ENCODE measurements at places on chromosomes 6 and 20.

- no peak for DNase-seq
Measured at GRCh38 chr6:54907355-54907754, 60.8 kb downstream of the FAM83B start.

- no peak for DNase-seq
Measured at GRCh38 chr20:36856195-36856594, 19.7 kb upstream of the TLDC2 start.

GRCh38 chr6:75337835-75338580 is 53.4 kb upstream of the TMEM30A start:
- DNase-seq = no peak

- DNase-seq = no peak
Measured at GRCh38 chr6:39313526-39314272, 520 bp downstream of the KCNK17 start.

- DNase-seq = no peak
Measured at GRCh38 chr6:96923871-96924493, 546 bp upstream of the KLHL32 start.

DNA sequence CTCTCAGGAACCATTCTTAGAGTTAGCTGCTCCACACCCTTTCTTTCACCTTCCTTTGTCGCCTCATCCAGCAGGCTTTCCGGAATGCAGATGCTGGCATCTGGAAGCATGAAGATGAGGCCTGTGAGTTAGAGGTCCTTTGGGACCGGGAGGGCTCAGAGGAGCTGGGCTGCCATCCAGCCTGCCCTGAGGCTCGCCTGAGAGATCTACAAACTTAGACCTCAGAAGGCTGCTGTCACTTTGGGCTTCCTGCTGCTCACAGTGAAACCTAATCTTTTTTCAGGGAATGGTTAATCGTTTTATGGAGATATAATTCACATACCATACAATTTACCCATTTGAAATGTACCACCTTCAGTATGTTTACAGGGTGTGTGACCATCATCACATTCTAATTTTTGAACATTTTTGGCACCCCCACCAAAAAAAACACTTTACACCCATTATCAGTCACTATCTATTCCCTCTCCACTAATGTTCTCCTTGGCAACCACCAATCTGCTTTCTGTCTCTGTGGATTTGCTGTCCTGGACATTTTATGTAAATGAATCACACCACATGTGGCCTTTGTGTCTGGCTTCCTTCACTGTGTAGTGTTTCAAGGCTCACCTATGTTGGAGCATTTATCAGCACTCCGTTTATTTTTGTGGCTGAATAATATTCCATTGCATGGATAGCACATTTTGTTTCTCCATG is 20.0 kb upstream of the MPC1 start:
- DNase-seq = no peak

DNA sequence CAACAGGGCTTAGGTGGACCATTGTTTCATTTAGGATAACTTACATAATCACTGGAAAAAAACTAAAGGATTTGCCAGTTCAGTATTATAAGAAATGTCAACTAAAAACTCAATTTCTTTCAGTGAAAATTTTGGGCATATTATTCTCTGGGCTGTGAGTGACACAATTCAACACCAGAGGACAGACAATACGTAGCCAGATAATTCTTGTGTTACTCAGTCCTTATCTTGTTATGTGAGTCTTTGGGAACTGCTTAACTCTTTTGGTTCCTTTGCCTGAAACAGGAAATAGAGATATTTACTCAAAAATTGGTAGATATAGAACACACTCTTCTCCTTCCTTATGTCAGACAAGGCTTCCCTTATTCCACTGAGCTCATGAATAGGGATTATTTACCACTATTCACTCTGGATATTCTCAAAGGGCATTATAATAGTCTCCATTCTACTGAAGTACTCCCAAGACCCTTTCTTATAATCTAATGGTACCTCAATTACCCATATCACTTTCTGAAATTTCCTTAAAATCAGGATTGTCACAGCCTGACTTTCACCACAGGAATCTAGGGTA is 4.9 kb upstream of the BEND6 start:
- DNase-seq = no peak

- DNase-seq = no peak
Measured at GRCh38 chr20:5551621-5552020, 198.6 kb upstream of the SHLD1 start.

GRCh38 chr6:168225471-168225911 is 94.1 kb downstream of the DACT2 start:
- DNase-seq = no peak

DNA sequence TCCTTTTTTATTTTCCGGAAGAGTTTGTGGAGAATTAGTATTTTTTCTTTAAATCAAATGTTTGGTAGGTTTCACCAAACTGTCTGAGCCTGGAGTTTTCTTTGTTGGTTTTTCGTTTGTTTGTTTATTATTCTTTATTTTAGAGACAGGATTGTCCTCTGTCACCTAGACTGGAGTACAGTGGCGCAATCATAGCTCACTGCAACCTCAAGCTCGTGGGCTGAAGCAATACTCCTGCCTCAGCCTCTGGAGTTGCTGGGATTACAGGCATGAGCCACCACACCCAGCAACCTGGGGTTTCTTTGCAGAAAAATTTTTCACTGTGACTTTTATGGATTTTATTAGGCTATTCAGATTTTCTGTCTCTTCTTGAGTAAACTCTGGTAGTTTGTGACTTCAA is 120.2 kb upstream of the LOC128125822 start:
- DNase-seq = no peak

GRCh38 chr6:52900536-52900935 is 9.0 kb downstream of the GSTA3 start:
- no peak for DNase-seq

- peak; percentile 34 for DNase-seq
Measured at GRCh38 chr6:56808871-56809359, 146.0 kb upstream of the BEND6 start.

GRCh38 chr20:57309544-57310115 is 20.0 kb upstream of the SPO11 start:
- DNase-seq = no peak

GRCh38 chr6:129486327-129486726 is 223.7 kb downstream of the ARHGAP18 start:
- peak; percentile 44 for DNase-seq

DNA sequence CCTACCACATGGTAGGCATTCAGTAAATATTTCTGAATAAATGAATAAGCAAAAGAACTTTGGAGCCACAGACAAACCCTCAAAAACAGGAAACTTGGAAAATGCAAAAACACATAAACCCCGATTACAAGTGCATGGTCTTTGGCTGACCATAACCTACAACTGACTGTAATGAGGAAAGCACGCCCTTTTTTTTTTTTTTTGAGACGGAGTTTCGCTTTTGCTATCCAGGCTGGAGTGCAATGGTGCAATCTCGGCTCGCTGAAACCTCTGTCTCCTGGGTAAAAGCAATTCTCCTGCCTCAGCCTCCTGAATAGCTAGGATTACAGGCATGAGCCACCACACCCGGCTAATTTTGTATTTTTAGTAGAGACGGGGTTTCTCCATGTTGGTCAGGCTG is 11.9 kb upstream of the LATS1 start:
- no peak for DNase-seq

DNA sequence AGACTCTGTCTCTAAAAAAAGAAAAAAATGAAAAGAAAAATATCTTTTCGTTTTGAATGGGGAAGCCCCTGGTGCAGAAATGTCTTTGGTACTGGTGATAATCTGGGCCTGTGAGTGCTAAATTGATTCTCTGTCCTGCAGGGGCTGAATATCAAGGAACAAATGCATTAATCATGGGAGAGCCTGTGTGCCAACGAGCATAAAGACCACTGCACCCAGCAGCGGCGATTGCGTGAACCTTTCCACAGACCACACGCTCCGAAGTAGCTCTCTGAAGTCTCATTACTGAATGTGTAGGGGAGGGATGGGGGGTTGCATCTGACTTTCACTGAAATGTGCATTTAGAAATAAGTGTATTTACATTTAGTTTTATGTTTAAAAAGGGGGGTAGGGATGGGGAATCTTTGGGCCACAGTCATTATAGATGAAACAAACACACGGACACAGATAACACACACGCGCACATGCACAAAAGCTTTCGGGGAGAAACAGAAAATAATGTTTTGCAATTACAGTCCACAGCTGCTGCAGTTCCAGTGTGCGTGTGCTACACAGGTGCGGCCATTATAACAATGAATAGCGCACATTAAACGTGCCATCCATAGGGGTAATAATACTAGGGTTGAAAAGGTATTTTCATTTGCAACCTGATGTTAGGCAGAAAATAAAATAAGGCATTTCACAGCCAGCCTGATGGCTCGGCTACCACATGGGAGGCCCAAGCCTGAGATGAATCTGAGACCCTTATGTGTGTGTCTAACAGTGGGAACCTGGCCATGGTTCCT is 154.0 kb downstream of the MBOAT1 start:
- DNase-seq = no peak

GRCh38 chr6:7916959-7917358 is 6.4 kb upstream of the TXNDC5 start:
- DNase-seq = no peak

DNA sequence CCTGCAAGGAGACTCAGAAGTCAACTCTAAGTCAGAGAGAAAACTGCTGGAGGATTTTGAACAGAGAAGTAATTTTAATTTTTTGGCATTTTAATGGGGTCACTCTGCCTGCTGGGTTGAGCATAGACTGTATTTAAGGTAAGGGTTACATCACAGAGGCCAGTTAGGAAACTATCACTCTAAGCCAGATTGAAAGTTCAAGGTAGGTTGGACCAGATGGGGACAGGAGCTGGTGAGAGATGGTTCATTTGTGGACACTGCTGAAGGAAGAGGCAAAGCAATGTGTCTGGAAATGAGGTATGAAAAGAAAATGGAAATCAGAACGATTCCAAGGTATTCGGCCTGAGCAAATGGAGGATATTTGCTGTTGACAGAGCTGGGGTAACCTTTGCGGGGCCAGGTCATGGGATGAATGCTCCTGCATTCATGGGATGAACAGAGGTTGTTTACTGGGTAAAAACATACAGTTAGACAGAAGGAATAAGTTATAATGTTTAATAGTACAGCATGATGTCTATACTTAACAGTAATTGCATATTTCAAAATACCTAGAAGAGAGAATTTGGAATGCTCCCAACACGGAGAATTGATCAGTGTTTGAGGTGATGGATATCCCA is 26.9 kb downstream of the FRK start:
- no peak for DNase-seq

DNA sequence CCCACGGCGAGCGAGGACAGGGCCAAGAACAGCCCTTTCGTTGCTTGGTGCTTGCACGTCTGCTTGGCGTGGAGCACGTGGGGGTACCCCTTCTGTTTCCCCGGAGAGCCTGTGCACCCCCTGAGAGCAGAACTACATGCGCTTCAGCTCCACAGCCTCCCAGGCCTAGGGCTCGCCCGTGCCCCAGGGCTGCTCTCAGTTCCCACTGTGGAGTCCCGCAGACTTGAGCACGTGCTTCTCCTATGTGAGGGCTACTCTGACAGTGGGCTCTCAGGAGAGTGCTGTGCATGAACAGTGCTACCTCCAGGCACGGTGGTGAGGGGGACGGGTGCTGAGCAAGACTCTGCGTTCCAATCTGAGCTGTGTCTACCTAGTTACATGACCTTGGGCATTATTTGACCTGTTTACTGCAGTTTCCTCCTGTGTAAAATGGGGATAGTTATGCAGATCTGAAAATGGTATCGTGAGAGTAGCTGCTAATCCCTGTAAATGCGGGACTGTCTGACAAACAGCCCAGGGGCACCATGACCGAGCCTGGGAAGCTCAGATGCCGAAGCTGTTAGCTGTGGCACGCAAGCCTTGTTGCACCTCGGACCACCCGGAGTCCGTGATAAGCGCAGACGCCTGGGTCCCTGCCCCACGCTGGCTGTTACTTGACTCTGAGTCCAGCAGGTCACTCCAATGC is 82.4 kb downstream of the IRF4 start:
- no peak for DNase-seq

GRCh38 chr6:4008324-4009047 is 70.5 kb downstream of the FAM217A start:
- DNase-seq = peak; percentile 20

DNA sequence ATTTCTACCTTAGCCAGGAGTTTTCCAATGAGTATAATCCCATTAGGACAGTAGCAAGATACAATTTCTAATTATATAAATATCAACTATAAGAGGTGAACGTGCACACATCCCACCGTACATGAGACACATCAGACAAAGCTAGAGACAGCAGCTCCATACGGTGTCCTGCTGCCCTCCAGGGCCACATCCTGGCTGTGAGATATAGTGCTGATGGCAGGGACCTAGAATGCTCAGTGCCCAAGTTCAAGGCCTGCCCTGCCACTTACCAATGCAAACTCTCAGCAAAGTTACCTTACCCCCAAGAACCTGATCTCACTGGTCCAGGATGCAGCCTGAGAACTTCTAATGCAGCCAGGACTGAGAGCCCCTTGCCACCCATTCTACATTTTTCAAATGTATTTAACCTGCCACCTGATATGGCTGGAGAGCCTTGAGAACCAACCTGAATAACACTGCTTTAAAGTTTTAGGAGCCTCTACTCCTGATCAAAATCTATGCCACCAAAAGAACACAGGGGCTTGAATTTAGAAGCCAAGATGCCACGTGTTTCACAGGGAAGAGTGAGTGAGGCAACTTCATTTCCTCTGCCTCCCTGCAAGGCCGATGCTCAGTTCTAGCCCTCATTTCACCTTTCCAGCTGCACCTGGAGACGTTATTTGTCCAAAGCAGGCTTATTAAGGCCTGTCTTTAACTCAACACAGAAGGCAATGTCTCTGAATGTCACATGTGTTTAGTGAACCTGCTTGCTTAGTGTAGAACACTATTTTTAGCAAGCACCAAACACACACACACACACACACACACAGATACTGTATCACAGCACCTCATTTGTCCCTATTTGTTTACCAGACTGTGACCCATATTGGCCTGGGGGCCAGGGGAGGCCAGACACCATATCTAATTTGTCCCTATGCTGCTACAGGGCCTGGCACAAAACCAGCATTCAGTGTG is 6.1 kb downstream of the NFATC2 start:
- no peak for DNase-seq

GRCh38 chr20:19826179-19826914 is 68.3 kb downstream of the RIN2 start:
- no peak for DNase-seq

DNA sequence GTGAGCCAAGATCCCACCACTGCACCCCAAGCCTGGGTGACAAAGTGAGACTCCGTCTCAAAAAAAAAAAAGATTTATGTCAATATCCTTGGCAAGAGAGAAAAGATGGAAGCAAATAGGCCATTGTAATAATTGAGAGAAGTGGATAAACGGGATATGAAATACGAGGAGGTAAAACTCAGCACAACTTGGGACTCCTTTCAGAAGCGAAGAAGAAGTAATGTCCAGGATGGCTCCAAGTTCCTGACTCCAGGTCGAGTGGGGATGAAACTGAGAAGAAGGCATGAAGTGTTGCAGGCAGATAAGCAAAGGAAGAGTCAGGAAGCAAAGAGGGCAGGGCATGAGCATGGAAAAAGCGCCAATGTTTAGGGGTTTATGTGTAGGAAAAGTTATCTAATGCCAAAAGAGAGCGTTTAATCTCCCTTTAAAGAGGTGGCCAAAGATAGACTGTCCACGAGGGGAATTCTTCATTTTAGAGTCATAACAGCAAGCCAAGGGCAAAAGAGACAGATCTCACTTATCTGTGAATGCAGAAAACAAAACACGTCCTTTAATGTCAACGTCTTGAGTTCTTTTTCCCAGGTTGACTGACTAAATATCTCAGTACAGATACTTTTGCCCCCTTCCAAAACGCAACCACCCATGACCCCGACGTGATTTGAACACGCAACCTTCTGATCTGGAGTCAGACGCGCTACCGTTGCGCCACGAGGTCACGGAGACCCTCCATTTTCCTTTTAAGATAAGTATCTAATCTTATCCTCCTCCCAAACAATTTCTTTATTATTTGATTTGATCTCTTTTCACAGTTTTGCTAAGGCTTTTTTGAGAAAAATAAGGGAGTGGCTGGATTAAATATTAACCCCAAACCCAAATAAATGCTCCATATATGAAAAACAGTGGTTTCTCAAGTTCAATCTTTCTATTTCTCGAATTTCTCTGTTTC is 46.3 kb upstream of the BTN3A2 start:
- no peak for DNase-seq

Data from NCI-H524 treated with DMSO at 0.1 percent for 48 hours (cell line).